ENCODE measurements at places on chromosomes 5 and 9.

DNA sequence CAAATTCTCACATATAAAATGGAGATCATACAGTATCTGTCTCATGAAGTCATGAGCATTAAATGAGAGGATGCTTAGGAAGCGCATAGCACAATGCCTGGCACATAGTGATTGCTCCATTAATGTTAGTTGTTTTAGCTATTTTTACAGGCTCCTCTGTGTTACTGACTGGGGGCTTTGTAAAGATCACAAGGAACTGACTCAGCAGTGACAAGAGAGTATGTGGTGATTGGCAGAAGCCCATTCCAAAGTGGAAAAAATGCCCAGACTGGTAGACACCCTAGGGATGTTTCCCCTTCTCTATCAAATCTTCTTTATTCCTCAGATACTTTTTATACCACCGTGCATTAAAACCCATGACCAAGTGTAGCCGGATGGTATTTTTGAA, 33.5 kb downstream of the ABLIM3 start:
- no peak for DNase-seq

- DNase-seq = no peak
Measured at GRCh38 chr9:17401858-17402257, 177.0 kb upstream of the SH3GL2 start.

- peak; percentile 60 for DNase-seq
Measured at GRCh38 chr5:112646139-112646936, 91.3 kb upstream of the APC start.

GRCh38 chr9:34521406-34522045, 1.3 kb downstream of the ENHO start:
- no peak for DNase-seq

GRCh38 chr5:37417347-37417746, 38.2 kb downstream of the WDR70 start:
- DNase-seq = no peak

- DNase-seq = no peak
Measured at GRCh38 chr9:1707291-1707690, 307.9 kb upstream of the SMARCA2 start.

DNA sequence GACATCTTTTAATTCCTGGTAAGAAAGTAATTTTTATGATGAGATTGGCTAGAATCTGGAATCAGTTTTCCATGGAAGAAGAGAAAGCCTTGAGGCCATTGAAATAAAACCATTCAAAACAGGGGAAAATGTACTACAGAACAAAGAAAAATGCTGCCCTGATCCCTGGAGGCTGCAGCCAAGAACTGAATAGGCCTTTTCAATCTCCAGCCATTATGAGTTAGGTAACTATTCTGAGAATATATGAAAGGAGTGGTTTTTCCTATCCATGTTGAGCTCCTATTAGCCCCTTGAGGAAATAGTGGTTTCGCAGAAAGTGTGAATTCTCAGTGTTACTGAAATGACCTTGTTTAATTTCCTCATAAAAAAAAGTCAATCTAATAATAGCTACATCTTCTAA, 408.5 kb upstream of the GRAMD2B start:
- DNase-seq = no peak

GRCh38 chr5:90307782-90308181, 101.8 kb downstream of the CETN3 start:
- DNase-seq = no peak

- DNase-seq = no peak
Measured at GRCh38 chr9:33178972-33179697, 12.0 kb upstream of the B4GALT1 start.

GRCh38 chr5:149007174-149007573, 55.7 kb downstream of the SH3TC2 start:
- DNase-seq = no peak

GRCh38 chr5:122081541-122081940, 3.5 kb upstream of the LOX start:
- no peak for DNase-seq

DNA sequence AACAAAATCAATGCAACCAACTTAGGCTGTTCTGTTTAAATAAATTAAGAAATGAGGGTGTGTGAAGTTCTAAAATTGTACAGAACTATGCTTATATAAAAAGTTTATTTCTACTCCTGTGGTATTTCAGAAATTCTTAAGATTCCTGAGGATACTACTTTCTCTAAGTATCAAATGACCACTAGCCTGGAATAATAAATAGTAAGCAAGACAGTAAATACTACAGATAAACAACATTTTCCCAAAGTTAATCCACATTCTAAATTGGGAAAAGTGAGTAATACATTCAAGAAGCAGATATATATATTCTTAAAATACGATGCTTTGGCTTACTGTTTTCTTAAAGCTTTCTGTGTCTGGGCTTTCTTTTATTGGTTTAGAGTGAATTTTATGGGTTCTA, 29.5 kb downstream of the CCNH start:
- DNase-seq = no peak

GRCh38 chr9:108534741-108535140, 321.0 kb downstream of the ACTL7B start:
- DNase-seq = no peak

DNA sequence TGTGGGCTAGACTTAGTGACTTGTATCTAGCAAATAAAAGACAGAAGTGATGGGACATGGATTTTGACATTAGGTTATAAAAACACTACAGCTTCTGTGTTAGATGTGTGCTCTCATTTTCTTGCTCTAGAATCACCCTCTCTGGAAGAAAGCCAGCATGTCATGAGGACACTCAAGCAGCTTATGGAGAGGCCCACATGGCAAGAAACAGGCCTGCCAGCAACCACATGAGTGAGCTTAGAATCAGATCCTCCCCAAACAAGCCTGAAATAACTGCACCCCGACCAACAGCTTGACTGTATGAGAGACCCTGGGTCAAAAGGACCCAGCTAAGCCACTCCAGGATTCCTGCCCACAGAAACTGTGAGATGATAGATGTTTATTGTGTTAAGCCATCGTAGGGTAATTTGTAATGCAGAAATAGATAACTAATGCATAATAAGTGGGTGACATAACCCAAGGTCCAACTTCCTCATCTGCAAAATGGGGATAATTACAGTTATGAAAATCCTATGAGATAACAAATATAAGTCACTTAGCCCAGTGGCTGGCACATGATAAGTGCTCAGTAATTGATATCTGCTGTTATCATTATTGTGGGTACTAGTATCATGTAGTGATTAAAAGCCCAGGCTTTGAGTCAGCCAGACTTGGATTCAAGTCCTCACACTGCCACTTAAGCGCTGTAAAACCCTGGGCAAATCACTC, 86.5 kb downstream of the KLHL3 start:
- DNase-seq = peak; percentile 45

DNA sequence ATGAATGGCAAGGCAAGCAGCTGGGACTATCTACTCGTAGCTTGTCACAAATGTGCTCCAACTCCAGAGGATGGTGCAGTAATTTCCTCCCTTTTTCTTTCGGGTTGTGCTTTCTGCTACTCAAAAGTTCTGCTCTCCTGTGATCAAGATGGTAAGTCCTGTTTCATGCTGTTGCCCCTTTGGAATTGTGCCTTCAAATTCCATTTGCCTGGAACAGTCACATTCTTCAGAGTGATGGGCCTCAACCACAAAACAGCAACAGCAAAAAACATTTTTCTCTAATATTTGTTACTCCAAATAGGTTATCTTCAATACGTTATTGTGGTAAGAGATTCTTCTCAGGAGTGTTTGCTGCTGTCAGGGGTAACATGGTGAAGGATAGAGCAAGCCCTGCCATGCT, 209.3 kb downstream of the PALM2AKAP2 start:
- no peak for DNase-seq

DNA sequence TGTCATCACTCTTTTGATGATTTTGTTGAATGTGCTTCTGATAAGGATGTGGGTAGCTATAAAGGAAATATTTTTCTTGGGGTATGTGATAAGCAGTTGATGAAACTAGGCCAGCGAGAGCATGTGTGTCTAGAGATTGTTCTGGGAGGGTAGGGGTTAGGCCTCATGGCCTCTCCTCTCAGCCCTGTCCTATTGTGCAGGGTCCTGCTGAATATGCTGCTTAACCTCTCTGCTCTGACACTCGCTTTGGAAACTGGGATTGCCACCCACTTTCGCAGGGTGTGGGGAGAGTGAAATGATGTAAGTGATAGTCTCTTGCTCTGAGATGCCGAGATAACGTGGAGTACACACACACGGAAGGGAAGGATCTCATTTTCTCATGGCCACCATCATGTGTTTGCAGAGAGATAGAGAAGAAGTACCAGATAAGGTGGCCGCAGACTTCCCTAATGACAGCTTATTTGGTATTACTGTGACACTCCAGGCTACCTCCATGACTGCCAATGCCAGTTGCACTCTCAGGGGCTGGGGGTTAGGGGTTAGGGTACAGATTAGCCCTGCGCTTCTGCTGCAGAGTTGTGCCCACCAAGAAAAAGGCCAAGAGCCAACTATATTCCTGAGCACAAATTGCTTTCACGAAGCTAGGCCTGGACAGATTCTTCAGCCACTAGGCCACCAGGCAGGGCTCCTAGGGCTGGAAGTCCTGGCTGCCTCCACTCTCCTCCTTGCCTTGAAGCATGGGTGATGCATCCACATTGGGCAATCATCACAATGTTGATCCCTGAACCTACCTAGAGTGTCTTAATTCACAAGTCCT, 25.2 kb upstream of the TNFAIP8 start:
- DNase-seq = peak; percentile 88

- no peak for DNase-seq
Measured at GRCh38 chr9:136856079-136856476, 3.9 kb downstream of the MAMDC4 start.

DNA sequence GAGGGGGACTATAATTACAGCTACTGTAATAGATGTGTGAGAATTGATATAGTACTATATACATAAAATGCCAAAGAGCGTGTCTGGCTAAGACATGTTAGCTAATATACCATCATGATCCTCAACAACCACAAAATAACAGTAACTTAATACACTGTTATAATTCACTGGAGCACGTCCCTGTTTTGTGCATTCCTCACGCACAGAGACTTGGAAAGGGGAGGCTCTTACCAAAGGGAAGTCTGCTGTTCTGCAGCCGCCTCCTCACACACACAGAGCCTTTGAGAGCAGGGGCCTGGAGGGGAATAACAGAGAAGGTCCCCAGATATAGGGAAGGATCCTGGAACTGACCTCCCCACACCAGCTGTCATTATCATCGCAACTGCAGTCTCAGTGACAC, 97.3 kb downstream of the ANKRD18A start:
- DNase-seq = no peak

DNA sequence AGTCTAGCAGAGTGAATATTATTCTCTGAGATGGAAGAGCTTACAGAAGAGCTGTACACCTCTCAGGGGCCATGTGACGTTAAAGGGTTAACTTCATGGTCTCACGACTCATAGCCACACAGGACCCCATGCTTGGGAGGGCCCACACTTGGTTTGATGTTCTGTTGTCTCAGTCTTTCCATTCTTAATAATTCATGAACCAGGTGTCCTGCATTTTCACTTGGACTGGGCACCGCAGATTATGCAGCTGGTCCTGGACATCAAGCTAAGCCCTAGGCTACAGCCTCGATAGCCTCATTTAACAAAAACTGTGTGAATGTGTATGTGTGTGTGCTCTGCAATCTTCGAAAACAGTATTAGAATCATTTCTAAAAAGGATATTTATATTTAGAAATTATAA, 323.5 kb downstream of the PLK2 start:
- no peak for DNase-seq

DNA sequence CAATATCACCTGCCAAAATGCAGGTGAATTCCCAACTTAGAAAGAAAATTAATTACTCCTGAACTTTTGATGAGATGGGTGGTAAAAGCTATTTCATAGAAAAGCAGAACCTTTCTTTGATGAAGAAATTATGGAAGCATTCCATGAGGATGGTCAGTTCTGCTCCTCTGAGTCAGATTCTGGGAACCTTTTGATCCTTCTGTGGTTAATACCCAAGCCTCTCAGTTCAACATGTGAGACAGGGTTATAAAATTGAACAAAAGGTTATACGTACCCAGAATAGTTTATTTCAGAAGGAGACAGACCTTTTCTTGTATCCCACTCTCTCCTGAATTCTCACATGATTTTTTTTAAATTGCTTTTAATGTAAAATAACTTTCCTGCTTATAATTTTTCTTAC, 767.6 kb upstream of the ADAMTS16 start:
- DNase-seq = no peak

Measured in OCI-M1 (cell line).